BJ (cell line): ENCODE measurements at places on chromosomes 4 and X.

GRCh38 chr4:108854786-108855185, 91.9 kb upstream of the ETNPPL start:
- DNase-seq: no peak

DNA sequence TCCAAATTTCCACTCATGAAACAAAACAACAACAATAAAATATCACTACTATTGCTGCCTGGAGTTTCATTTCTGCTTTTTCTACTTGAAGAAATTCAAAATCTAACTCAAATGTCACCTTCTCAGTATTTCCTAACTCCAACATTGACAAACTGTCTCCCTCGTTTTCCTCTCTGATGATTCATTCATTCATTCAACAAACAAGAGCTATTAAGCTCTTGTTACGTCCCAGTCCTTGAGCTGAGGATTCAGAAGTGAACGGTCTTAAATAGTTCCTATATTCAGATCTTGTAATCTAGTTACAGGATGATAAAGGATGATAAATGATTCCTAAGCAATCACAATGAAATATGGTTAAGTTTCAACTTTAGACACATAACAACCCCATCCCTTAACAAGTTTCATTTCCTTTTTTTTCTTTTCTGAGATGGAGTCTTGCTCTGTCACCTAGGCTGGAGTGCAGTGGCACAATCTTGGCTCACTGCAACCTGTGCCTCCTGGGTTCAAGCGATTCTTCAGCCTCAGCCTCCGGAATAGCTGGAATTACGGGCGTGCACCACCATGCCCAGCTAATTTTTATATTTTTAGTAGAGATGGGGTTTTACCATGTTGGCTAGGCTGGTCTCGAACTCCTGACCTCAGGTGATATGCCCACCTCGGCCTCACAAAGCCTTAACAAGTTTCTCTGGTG, 1.7 kb downstream of the SLC9B2 start:
- DNase-seq: no peak

DNA sequence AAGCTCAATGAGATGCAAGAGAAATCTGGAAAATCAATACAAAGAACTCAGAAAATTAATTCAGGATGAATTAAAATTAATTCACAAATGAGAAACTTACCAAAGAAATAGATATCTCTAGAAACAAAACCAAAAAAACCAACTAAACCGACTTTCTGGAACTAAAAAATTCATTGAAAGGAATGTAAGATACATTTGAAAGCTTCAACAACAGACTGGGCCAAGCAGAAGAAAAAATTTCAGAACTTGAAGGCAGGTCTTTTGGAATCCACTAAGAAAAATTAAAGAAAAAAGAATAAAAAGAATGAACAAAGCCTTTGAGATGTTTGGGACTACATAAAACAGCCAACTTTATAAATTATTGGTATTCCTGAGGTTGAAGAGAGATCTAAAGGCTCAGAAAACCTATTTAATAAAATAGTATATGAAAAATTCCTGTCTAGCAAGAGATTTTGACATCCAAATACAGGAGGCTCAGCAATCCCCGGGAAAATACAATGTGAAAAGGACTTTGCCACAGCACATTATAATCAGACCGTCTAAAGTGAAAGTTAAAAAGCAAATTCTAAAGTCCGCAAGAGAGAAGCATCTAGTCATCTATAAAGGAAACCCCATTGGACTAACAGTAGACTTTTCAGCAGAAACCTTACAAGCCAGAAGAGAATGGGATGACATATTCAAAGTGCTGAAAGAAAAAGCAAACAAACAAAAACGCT, 44.2 kb downstream of the NAT8L start:
- no peak for DNase-seq

GRCh38 chr4:98663226-98664006, 5.0 kb upstream of the TSPAN5 start:
- DNase-seq: no peak

DNA sequence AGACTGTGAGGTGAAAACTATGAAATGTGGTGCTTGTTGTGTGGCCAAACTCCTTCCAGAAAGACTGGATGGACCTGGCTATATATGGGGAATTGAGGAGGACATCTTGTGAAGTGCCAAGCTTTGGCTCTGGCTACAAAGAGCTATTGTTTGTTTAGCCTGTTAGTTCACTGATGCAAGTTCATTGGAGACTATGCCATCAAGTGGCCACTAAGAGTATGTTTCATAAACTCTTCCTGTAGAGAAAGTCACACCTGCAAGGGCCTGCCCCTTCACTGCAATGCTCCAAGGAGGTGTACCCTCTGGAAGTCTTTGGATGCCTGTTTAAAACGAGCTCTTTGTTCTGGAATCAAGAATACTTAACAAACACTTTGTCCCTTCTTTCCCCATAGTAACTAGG, 382.0 kb downstream of the GABRG1 start:
- no peak for DNase-seq

- DNase-seq: no peak
Measured at GRCh38 chr4:149961876-149962597, 116.2 kb upstream of the DCLK2 start.

- no peak for DNase-seq
Measured at GRCh38 chrX:106246511-106246910, 78.4 kb downstream of the PWWP3B start.

DNA sequence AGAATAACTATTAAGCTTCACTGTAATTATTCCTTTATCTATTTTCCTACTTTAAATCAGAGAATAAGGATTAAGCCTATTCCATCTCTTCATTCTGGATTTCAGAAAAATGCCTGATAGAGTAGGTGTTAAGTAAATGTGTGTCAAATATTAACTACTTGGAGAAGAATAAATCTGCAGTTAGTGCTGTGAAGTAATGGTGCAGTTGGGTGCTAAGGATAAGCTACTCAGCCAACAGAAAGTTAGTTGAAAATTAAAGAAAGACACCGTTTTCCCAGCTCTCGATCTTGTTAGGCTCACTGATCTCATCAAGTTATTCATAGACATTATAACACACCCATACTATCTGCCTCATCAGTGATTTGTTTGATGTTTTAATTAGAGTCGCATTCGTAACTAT, 7.1 kb downstream of the PF4V1 start:
- no peak for DNase-seq

DNA sequence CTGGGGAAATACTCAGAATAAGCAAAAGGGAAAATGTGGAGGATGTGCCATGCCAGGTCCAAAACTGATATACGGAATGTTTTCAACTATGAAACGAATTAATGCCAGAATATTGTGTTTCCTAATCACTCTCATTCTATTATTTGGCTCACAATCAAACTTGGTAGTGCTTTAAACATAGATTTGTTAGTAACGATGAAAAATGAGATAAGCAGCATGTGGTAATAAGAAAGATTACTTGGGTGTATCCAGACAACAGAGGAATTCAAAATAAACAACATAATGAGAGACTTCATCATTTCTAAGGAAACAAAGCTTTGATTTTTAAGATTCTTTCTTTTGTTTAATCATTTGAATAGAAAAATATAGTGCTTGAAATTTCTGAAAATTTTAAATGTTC, 237.3 kb downstream of the TACR3 start:
- DNase-seq: no peak

DNA sequence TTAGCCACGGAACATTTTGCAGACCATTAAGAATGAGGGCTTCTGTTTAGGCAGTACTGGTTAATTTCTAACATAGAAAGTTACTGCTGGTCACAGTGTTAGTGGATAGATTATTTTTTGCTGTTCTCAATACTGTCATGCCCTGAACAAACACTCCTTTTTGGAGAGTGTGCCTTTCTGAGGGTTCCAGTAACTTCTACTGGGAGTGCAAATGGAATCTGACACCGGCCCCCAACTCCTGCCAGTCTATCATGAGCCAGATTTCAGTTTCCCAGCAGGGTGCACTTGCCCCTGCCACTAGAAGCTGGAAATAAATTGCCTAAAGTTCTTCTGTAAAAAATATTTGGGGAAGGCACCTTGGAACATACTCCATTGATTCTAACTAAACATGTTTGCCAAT, 224.4 kb upstream of the GPC4 start:
- DNase-seq: no peak

- DNase-seq: no peak
Measured at GRCh38 chr4:187663076-187663475, 332.5 kb upstream of the ZFP42 start.

- DNase-seq: no peak
Measured at GRCh38 chr4:6905516-6906445, 3.8 kb upstream of the TBC1D14 start.

DNA sequence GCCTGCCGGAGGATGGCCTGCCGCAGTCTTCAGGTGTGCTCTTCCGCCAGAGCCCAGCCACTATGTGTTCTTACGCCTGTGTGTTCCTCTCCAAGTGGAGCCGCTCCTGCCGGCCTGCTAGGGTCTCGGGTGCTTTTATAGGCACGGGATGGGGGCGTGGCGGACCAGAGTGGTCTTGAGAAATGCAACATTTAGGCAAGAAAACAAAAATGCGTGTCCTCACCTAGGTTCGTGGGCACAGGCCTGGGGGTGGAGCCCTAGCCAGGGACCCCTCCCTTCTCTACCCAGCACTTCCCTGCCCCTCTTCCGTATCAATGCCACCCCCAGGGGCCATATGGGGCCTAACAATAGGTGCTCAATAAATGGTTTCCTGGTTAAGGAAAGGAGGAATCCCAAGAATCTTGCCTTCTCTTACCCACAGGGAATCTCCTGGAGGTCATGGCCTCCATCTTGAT, 34.4 kb upstream of the LRBA start:
- DNase-seq: no peak

GRCh38 chr4:81472281-81473182, 825 bp upstream of the RASGEF1B start:
- DNase-seq: no peak

GRCh38 chr4:177235026-177235425, 74.6 kb upstream of the NEIL3 start:
- peak; percentile 32 for DNase-seq

DNA sequence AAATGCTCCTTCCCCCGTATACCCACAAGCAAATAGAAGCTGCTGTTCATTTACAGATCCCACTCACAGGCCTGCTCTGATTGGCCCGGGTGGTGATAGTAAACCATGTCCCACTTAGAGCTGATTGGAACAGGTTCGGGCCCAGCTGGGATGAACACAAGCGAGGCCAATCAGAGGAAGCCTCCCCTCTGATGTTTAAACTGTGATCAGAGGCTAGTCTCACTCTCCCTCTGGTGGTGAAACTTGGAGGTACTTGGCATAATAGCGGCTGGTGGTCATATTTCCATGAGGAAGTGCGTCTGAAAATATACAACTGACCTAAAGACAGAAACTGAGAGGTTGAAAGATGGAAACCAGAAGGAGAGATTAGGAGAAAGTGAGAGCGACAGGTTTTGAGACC, 51.5 kb upstream of the TRPC3 start:
- no peak for DNase-seq

- DNase-seq: no peak
Measured at GRCh38 chrX:7068939-7069367, 78.6 kb upstream of the STS start.

DNA sequence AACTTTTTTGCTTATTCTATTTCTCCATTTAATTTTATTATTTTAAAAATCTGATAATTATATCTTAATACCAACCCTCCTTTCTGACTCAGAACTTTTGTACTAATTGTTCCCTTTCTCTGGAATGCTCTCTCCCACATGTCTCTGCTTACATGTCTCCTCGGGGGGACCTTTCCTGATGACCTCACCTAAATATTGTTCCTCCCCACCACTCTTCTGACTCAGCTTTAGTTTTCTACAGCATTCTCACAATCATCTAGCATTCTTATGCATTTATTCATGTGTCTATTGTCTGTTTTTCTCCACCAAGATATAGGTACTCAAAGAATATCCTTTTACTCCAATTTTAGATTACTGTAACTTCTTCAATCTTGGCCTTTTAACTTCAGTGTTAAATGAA, 128.7 kb downstream of the MSL3 start:
- no peak for DNase-seq

- DNase-seq: no peak
Measured at GRCh38 chr4:123356921-123357320, 39.7 kb upstream of the SPRY1 start.

DNA sequence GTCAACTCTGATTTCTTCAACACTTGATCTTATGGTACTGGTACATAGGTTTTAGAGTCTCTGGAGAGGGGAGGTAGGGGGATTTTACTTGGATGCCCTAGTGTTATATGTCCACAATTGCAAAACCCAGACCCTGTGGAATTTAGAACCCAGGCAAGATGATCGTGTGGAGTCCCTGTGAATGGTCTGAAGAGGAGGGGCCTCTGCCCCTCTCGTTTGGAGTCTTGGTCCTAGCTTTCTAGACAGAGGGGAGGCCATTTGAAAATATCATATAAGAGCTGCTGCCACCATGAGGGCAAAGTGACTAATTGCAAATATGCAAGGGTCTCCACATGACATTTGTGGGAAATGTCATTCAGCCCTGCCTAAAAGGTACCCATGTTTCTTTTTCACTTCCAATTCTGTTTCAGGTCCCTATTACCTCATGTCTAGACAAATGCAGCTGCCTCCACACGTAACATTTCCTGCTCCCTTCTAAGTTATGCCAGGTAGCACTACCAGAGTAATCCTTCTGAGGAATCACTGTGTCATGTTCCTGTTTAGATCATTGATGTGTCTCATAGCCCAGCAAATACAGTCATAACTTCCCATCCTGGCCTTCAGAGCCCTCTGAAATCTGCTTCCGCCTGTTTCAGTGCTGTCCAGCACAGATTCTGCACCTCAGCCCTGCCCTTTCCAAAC, 126.8 kb downstream of the KLHL8 start:
- DNase-seq: no peak

- no peak for DNase-seq
Measured at GRCh38 chr4:39657465-39657864, 18.8 kb upstream of the SMIM14 start.

DNA sequence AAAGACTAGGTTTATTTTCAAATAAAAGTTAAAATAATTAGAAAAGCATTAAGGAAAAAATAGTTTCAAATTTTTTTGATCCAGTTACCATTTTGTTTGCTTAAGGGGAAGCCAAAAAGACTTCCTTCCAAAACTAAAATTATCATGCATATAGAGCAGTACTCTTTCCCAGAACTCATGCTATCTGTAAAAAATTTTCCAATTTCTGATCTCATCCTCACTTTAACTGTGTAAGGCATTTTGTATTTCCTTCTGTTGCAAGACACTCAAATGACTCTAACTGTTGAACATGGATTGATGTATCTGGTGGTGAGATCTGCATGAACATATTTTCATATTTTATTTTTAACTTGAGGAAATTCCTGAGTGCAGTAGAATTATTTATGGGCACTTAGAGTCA, 150.1 kb downstream of the ADAM29 start:
- no peak for DNase-seq

DNA sequence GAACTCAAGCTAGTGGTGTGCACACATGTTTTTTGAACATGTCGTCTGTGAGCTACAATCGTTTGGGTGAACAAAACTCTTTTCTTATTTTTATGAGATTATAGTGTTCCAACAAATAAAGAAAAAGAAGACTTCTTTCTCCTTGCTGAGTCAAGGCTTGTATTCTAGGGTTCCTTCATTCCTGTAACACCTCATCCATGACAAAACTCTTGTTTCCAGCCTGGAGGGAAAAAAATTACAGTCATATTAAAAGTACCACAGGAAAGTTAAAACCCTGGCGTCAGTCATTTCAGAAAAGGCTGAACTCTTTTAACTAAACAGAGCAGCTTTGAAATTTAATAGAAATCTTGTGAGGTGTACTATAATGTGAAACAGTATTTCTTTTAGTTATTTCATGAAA, 79.2 kb upstream of the BOD1L1 start:
- DNase-seq: no peak
